SHP77 treated with DMSO at 0.1 percent for 48 hours (cell line): ENCODE measurements at places on chromosomes 5 and 9.

- no peak for DNase-seq
Measured at GRCh38 chr5:170480260-170480659, 23.6 kb upstream of the KCNIP1 start.

DNA sequence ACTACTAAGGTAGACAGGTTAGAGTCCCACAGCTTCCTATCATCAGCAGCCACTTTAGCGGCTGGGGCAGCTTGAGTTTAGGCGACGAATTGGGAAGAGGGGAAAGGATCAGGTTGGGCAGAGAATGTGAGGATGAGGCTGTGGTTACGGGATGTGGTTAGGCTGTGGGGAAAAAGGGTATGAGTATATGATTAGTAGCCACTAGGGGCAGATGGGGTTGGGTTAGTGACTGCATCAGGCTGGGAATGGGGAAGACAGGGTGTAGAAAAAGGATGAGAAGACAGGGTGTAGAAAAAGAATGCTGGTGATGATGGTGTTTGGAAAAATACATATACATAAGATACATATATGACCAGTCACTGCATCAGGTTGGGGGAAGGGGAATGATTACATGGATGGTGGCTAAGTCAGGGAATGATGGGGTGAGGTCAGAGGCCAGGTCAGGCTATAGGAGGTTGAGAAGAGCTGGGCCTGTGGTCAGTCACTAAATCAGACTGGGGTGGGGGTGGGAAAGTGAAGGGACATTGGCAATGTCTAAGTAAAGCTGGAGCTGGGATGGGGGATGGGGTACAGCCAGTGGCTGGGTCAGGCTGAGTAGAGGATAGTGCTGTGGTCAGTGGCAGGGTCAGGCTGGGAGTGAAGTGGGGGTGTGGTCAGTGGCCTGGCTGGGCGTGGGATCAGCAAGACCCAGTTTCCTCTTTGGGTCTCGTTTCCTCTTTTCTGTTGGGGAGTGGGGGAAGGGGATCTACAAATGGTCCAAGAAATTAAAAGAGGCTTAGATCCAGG, 2.1 kb downstream of the TLN1 start:
- DNase-seq: no peak

- DNase-seq: no peak
Measured at GRCh38 chr5:33933723-33934169, 2.4 kb upstream of the RXFP3 start.

GRCh38 chr5:107242411-107243219, 428.1 kb downstream of the EFNA5 start:
- no peak for DNase-seq

GRCh38 chr9:134175808-134176598, 11.6 kb upstream of the RNU6ATAC start:
- no peak for DNase-seq

- no peak for DNase-seq
Measured at GRCh38 chr5:132000677-132001453, 10.6 kb downstream of the ACSL6 start.

DNA sequence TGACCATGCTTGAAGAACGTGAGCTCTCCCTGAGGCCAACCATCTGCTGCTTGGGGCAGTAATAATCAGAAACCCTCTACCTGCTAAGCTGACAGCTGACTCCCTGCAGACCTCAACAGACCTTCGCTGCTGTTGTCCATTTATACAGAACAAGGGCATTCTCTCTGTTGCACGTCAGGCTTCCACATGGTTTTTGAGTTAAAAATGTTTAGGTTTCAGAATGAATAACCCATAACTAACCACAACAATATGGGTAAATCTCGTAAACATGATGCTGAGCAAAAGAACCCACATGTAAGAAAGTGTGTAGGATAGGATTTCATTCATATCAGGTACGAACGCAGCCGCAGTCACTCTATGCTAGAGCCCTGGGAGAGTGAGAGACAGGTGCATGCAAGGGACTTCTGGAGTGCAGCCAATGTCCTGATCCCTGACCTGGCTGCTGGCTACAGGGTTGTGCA, 348.5 kb downstream of the MED10 start:
- no peak for DNase-seq

DNA sequence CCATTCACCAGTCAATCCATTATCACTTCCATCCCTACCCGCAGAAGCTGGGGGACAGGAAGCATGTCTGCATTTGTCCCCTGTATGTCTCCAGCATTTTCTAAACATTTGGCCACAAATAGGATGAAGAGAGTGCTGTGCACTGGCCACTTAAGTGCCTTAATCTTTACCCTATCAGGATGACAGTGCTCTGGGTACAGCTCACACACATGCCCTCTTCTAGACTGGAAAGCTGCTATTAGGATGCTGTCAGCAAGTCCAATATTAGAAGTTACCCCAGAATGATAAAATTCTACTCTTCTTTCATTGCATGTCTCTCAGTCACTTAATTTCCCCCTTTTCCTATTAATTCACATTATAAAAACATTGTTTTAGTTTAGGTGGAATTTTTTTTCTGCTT, 168.4 kb downstream of the RASEF start:
- DNase-seq: no peak

DNA sequence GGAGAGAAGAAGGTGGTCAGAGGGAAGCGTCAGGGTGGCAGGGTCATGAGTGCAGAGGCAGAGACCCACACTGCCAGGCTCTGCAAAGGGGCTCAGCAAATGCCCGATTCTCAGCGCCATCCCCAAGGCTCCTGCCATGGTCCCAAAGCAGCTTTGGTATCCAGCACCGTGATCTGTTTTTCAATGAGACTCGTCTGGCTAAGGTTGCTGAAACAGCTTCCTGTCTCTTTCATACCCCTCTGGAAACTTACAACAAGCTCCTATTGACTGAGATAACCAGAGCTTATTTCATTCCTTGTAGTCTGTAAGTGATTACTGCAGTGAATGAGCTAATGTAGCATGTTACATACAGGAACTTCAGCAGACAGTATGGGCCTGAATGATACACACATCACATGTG, 568.6 kb upstream of the DAP start:
- DNase-seq: no peak

- DNase-seq: no peak
Measured at GRCh38 chr9:114899995-114900394, 30.4 kb downstream of the TNFSF8 start.

- no peak for DNase-seq
Measured at GRCh38 chr5:132748522-132749000, 1.3 kb downstream of the CCNI2 start.

- DNase-seq: no peak
Measured at GRCh38 chr5:177470759-177471536, 2.5 kb downstream of the DBN1 start.

DNA sequence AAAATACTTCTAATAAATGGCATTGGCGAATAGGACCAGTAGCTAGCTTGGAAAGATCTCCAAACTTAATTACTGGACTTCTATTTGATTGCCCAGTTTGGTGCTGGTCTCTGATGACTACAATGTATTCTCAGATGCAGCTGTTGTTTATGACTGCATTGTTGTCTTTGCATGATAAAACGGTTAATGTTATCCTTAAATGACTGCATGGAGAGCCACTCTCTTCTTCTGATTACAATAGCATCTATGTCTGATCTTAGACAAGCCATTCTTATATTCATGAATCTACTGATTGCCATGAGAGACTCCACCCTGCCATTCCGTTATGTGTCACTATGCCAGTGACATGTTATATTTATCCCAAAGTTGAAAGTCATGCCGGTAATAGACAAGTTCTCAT, 42.9 kb upstream of the ERBIN start:
- DNase-seq: no peak

- no peak for DNase-seq
Measured at GRCh38 chr9:37575511-37575914, 667 bp downstream of the FBXO10 start.

DNA sequence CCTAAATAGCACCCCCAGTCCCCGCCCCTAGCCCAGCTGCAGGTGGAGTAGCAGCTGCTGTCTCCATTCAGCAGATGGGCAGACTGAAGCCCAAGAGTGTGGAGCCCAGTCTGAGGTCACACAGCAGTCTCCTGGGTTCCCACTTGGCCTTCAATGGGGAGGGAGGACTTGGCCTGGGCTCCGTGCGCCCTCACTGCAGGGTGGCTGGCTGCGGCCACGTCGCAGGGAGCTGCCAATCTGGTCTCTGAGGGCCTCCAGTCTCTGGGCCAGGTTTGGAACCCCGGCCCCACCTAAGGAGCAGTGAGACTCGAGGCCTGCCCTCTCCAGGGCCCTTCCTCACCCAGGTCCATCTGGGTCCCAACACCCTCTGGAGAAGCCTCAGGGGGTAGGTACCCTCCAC, 7.4 kb downstream of the KIF12 start:
- no peak for DNase-seq

DNA sequence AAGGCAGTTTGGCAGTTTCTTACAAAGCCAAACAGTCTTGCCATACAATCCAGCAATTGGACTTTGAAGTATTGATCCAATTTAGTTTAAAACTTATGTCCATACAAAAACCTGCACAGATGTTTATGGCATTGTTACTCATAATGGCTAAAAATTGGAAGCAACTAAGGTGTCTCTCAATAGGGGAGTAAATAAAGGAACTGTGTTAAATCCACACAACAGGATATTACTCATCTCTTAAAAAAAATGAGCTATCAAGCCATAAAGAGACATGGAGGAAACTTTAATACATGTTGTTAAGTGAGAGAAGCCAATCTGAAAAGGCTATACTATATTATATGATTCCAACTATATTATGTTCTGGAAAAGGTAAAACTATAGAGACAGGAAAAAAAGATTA, 313.6 kb upstream of the CD180 start:
- DNase-seq: no peak

GRCh38 chr5:140571105-140571504, 6.5 kb downstream of the SLC35A4 start:
- no peak for DNase-seq

GRCh38 chr9:86287013-86287412, 4.7 kb upstream of the ISCA1 start:
- DNase-seq: no peak

- no peak for DNase-seq
Measured at GRCh38 chr9:27990524-27990923, 417.2 kb upstream of the C9orf72 start.

GRCh38 chr5:39765366-39765765, 340.6 kb upstream of the DAB2 start:
- no peak for DNase-seq

GRCh38 chr9:92429836-92430235, 5.6 kb upstream of the OMD start:
- no peak for DNase-seq

GRCh38 chr5:142280066-142281007, 44.5 kb downstream of the SPRY4 start:
- DNase-seq: no peak

DNA sequence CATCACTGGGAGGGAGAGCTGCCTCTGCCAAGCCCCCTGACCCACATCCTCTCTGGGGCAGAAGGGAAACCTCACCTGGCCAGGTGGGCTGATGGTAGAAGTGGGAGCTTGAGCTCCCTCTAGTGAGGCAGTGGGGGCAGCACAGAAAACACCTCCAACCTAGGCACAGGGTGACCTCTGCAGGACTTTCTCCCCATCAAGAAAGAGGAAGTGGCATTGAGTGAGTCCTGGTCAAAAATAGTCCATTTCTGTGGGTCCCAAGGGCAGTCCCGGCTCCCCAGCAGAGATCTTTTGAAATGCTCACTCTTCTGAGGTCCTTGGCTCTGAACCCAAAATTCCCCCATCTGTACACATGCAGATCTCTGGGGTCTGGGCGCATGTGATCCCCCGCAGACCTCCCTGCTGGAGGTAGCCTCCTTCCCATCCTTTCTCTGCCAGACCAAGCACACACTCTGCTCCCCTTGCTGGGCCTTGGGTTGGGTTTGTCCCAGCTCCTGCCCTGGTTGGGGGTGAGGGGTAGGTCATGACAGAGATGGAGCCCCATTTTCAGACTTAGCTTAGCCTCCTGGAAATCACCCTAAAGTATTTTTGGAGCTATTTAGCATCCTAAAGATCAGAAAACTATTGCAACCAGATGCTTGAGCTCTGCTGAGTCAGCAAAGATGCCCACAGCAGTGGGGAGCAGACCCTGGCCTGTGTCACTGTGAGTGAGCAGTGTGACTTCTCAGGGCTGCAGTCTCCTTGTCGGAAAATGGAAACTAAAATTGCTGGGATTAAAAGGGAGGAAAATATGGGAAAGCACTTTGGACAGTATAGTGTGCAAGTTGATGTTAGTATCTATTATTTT, 41.6 kb upstream of the LCP2 start:
- no peak for DNase-seq

- no peak for DNase-seq
Measured at GRCh38 chr5:4191703-4192102, 596.1 kb downstream of the IRX1 start.

- no peak for DNase-seq
Measured at GRCh38 chr5:135219868-135220267, 179.2 kb downstream of the MACROH2A1 start.

GRCh38 chr5:38538161-38538560, 18.3 kb downstream of the LIFR start:
- no peak for DNase-seq

GRCh38 chr9:104300124-104300523, 203.9 kb upstream of the OR13F1 start:
- no peak for DNase-seq

DNA sequence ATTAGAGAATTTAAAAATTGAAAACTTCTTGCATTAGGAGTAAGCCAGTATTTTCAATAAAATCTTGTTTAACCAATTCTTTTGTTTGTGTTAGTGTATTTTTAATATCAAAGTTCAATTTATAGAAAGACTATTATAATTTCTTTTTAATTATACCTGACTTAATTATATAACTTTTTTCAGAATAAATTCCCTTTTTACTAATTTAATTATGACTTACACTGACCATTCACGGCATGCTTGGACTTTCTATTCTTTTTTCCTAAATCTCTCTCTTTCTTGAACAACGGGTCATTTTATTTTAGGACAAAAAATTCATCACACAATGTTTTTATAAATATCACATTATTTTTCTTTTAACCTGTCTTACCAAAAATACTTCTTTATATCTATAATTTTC, 555.3 kb upstream of the PTGER4 start:
- no peak for DNase-seq

DNA sequence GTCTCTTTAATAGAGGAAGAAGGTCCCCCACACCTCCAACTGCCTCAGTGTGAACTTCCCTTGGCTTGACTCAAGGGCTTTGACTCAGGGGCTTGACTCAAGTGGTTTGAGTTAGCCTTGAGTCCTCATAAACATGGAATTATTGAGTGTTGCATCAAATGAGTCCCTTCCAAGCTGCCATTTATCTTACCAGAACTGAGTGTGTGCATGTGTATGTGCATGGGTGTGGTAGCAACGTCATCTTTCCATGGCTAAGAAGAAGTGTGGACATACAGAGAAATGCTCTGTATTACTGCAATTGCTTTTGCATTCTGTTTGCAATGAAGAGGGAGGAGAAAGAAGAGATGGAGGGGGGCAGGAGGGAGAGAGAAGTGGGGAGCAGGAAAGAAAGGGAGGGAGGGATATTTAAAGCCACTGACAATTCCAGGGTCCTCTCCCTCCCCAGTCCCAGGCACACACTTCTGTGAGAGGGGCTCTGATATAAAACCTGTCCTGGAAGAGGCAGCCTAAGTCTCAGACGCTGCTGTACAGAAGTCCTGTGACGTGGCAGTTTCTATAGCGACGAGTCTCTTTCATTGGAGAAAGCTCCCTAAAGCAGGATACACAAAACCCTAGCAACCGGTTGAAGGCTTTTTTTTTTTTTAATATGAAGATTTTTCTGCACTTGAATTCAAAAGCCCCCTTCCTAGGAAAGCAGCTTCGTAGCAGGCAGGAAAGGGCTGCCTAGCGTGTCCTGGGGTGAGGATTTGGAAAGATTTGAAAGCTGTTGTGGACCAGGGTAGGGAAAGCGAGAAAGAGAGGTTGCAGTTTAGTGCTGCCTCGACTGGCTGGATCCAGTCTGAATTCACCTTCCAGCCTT, 93.3 kb upstream of the MAP1B start:
- no peak for DNase-seq
